NCI-H1436 treated with DMSO at 0.1 percent for 48 hours (cell line): ENCODE measurements at places on chromosomes 13 and 19.

GRCh38 chr13:113098162-113098732 lies 7.3 kb upstream of the F7 start:
- DNase-seq: no peak

DNA sequence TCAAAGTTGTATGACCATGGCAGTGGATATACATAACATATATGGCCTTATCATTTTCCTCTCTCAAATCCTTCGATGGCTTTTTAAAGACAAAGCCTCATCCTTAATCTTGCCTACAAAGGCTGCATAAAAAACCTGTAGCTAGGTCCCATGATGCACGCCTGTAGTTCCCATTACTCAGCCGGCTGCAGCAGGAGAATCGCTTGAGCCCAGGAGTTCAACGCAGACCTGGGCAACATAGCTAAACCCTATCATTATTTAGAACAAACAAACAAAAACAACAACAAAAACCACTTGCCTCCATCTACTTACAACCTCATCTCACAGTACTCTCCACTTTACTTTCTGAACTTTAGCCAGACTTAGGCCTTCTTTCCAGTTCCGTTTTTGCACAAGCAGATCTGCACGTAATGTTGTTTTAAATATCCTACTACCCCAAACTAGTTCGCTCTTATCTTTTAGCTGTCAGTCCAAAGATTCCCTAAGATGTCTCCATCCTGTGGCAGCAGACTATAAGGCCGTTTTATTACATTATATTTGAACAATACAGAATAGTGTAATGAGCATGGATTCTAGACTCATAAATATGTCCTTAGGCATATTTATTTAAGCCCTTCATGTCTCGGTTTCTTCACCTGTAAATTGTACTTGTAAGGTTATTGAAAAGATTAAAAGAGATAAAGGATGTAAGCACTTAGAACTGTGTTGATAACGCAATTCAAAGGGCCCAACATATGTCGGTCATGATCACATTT lies 969 bp upstream of the POMP start:
- no peak for DNase-seq

- no peak for DNase-seq
Measured at GRCh38 chr13:69565334-69565733, 542.3 kb upstream of the ATXN8OS start.

GRCh38 chr13:38429916-38430315 lies 80.3 kb downstream of the UFM1 start:
- DNase-seq: no peak

DNA sequence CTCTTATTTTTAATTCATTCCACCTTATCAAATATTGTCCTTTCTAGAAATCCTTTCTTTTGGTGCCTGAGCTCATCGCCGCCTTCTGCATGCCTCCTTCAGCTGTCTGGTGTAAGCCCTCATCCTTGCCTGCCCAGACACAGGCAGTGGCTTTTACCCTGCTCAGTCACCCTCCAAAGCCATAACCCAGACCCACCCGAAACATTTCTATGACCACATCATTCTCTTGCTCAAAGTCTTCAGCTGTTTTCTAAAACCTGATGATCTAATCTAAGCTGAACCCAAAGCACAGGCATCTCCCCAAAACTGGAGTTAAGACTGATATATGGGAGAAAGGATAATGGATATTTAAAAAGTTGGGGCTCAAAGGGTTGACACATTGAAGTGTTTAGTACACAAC lies 753.7 kb upstream of the SGCG start:
- DNase-seq: no peak

GRCh38 chr13:106233134-106233735 lies 302.2 kb downstream of the EFNB2 start:
- no peak for DNase-seq

- no peak for DNase-seq
Measured at GRCh38 chr19:12880551-12881171, 588 bp downstream of the DNASE2 start.

GRCh38 chr13:34748073-34748472 lies 194.0 kb upstream of the NBEA start:
- peak; percentile 13 for DNase-seq

GRCh38 chr19:1076951-1077350 lies 10.0 kb downstream of the ARHGAP45 start:
- no peak for DNase-seq

DNA sequence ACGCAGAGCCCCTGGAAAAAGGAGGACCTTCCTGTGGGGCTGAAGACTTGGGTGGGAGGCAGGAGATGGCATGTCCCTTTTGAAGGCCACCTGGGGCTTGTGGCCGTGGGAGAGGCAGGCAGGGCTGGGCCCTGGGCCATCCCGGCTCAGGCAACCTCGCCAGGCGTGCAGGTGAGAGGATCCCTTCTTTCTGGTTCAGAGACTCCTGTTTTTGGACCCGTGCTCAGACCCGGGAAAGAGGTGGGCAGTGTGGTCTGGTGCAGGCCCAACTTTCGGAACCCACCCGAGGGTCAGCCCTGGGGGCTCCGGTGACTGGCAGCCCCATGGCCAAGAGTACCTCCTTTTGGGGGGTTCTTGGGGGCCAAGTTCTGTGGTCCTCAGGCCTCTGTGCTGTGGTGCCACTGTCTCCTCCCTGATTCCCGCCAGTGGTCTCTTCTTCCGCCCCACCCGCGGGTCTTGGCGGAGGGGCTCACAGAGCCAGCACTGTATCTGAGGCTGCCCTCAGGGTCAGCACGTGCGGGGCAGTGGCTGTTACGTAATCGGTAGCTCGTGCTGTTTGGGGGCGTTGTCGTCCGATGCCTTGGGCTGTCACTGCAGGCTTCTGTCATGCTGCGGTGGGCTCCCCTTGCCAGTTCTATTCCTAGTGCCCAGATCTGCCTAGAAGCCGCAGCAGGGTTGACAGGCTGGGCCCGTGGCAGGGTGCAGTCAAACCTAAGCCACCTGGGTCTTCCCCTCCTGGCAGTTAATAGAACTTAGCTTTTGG lies 42.7 kb downstream of the KDM4B start:
- DNase-seq: no peak

GRCh38 chr19:10517361-10517759 lies at the start of gene S1PR5:
S1PR5 (minus strand) TSS chr19:10517447; CDS start chr19:10515011, 2,436 bp downstream.
- no peak for DNase-seq

DNA sequence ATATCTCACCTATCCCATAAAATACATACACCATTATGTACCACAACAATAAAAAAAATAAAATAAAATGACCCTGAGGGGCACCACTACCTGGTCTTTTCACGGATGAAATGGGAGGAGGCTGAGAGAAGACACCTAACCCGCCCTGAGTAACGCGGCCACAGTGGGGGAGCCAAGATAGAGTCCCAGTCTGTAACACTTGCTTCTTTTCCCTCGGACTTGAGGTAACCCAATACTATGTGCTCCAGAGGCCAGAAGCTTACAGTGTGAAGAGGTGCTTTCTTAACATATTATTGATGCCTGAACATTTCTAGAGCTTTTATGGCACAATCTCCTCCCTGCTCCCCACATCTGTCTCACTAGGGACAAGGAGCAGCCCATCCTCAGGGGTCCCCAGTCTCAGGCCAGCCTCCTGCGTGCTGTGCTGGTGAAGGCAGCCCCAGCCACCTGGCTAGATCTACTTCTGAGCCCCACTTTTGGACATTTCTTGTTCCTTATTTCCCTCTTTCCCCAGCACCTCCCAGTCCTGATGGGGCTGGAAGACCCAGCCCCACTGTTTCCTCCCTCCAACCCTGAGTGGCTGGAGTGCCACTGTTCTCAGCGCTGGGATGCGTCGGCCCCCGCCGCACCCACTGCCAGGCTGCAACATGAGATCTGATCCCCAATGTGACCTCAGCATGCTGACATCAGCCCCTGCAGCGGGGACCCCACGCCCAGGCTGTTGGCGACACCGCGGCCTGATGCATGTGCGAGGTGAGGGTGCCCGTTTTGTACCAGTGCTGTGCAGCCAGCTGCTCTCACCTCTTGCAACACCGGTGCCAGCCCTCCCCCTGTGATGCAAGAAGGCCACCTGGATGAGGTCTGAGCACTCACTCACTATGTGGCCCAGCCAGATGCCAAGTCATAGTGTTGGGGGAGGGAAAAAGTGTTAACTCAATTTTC lies 143.3 kb downstream of the DCLK1 start:
- DNase-seq: no peak

DNA sequence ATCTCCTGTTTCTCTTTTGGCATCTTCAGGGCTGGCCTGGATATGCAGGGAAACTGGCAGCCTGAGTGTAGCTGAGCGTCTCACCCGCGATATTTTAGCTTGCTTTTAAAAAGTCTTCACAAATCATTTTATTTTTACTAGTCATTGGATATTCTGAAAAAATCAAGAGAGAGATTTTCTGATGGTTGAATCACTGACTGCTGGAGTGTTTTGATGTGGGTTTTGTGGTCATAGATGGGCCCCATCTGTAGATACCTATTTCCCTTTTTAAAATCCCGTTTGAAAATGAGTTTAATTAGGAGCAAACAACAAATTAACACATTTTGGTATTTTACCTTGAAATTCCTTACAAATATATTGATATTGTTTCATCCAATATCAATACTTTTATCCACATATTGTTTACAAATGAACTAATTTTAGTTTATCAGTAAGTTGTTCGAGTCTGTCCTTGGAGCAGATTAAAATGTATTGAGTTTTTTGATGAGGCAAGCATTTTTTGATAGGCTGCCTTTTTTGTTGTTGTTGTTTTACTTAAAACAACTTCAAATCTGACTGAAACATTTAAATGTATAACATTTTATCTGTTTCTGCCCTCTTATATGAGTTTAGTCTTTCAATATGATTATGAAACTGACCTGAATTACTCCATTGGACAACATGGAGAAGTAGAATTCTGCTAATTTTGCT lies 21.5 kb upstream of the OXGR1 start:
- DNase-seq: no peak

DNA sequence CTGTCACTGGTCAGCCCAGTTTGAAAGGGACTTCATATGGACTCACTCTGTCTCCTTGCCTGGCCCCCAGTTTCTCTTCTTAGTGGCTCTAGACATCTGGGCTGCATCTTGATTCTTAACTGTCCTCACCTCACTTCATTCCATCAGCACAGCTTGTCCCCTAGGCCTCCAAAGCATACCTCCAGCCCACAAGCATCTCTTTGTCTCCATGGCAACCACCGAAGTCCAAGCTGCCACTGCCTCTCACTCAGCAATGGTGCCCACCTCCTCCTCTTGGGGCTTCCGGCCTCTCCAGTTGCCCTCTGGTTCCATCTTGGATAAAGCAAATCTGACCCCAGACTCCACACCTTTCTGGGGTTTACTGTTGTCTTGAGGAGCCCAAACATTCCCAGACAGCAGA lies 9.9 kb upstream of the KLHL26 start:
- DNase-seq: no peak

DNA sequence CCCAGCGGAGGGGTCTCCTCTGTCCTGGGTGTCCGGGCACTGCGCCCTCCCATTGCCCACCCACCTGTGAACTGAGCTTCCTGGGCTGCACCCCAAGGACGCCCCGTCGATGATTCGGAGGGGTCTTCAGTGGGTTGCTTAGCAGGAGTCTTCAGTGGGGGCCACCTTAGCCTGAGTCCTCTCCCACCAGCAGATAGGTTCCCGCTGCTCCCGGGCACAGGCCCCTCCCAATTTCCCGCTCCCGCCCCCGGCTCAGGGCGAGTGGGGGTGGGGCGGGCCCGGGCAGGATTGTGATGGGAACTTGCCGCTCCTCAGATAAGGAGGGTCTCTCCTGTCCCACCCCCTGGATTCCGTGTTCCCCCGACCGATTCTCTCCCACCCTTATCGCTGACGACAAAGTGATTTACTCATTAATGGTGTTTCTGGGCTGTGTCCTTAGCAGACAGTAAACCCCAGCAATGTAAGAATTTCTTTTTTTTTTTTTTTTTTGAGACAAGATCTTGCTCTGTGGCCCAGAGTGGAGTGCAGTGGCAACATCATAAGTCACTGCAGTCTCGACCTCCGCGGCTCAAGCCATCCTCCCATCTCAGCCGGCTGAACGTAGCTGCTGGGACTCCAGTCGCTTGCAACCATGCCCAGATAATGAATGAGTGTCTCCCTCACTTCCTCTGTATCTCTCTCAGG lies 655 bp upstream of the S1PR5 start:
- DNase-seq: no peak

- no peak for DNase-seq
Measured at GRCh38 chr13:30113983-30114570, 193.3 kb downstream of the KATNAL1 start.

DNA sequence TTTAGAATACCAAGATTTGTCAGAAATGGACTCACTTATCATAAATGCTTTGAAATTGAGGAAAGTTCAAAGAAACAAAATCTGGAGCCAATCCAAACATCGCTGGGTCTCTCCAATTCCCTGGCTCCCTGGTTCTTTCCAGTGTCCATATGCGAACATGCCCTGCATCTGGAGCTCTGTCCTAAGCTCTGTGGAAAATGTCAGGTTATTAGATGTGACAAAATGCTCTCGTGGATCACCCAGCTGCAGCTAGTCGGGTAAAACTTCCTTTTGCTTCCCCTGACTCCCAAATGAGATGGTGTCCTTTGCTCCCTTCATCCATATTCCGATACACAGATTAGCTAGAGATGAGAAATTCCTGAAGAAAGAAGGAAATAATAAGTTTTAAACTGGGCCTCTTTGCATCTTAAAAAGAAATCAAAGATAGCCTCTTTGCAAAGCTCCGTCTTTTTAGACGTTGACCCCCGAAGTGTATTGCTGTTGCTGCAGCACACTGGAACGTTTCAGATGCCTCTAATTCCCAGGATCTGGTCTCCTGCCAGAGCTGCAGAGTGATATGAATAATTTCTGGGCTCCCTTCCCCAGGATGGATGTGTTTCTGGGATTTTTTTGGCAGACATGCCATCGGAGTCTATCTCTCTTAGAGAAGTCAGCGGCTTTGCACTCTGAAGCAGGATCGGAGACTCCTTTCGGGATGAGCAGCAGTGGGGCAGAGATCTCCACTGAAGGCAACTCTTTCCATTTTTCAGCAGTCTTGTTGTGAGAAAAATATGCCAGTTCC lies 102.9 kb downstream of the TEX26 start:
- no peak for DNase-seq

GRCh38 chr13:75371203-75371602 lies 110.8 kb downstream of the TBC1D4 start:
- no peak for DNase-seq

GRCh38 chr19:39212375-39212742 lies 8.3 kb upstream of the SYCN start:
- DNase-seq: no peak

GRCh38 chr13:74253161-74253560 lies 119.0 kb upstream of the KLF12 start:
- no peak for DNase-seq
